Stimulated activated CD8-positive, alpha-beta memory T cell treated with anti-CD3 and anti-CD28 coated beads, Interleukin-15, amount 100 ng/mL, for 24 hours (primary cell): ENCODE measurements at places on chromosomes 12 and 14.

GRCh38 chr14:99202516-99202915 lies 69.5 kb downstream of the BCL11B start:
- no peak for DNase-seq

- no peak for DNase-seq
Measured at GRCh38 chr12:42666671-42667243, 77.2 kb upstream of the PRICKLE1 start.

DNA sequence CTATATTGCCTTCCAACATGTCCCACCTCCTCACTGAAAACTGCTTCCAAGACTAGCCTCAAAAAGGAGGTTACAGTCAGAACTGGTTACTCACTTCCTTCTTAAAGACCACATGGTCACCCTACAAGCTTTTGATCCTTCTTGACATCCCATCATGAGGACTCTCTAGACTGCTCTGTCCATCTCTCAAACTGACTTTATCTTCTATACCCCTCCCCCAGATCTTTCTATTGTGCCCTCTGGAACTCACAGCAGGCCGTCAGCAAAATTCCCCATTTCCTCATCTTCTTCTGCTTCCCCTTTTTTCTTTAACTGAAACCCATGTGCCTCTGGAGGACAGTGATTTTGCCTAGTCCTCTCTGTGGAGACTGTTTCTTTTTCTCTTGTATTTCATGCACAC lies 18.1 kb upstream of the IGF1 start:
- no peak for DNase-seq

- no peak for DNase-seq
Measured at GRCh38 chr14:28097585-28097984, 669.0 kb upstream of the FOXG1 start.

- DNase-seq: no peak
Measured at GRCh38 chr12:129127771-129128170, 274.5 kb downstream of the GLT1D1 start.

DNA sequence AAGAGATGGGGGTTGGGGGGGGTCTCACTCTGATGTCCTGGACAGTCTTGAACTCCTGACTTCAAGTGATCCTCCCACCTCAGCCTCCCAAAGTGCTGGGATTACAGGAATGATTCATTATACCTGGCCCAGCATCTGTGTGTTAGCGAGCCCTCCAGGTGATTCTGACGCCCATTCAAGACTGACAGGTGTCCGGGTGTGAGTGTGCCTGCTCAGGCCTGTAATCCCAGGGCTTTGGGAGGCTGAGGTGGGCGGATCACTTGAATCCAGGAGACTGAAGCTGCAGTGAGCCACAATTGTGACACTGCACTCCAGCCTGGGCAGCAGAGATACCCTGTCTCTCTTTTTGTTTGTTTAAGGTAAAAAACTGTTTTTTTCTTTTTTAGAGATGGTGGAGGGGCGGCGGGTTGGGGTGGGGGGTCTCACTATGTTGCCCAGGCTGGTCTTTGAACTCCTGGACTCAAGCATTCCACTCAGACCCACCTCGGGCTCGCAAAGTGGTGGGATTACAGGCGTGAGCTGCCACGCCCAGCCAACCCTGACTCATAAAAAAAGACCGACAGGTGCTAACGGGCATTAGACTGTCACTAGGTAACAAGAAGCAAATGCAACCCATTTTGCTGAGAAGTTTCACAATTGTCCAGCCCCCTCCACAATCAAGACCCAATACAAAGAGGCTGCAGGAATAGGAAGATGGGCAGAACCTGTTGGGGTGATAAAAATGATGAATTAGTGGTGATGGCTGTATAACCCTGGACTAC lies 4.7 kb downstream of the VSIG10 start:
- no peak for DNase-seq

- DNase-seq: peak; percentile 54
Measured at GRCh38 chr12:110403976-110404682, 621 bp upstream of the ANAPC7 start.

DNA sequence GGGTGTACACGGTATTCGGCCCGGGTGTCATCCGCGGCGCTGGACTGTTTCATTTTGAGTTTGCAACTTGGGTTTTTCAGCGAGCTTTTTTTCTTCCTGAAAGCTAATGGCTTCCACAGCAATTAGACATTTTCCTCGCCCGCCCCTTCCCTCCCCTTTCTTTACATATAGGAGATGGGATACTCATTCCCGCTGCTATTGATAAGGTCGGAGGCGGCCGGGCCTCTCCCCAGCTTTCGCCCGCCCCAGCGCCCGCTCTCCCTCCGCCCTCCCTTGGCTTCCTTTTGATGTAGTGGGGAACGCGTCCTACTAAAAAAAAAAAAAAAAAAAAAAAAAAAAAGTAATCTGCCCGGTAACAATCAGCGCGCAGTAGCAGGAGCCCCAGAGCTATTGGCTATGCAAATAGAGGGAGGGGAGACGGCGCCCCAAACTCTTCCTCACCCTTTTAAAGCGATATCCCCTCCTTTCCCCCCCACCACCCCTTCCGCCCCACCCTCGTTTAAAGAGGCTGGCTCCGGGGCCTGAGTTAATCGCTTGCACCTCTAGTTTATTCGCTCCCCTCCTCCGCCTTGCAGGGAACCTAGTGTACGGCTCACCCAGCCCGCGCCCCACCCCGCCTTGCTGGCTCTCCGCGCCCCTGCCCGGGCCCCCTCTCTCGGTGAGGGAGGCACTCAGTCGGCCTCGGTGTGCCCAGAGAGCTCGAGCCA lies 1.7 kb upstream of the CCND2 start:
- DNase-seq: peak; percentile 64

DNA sequence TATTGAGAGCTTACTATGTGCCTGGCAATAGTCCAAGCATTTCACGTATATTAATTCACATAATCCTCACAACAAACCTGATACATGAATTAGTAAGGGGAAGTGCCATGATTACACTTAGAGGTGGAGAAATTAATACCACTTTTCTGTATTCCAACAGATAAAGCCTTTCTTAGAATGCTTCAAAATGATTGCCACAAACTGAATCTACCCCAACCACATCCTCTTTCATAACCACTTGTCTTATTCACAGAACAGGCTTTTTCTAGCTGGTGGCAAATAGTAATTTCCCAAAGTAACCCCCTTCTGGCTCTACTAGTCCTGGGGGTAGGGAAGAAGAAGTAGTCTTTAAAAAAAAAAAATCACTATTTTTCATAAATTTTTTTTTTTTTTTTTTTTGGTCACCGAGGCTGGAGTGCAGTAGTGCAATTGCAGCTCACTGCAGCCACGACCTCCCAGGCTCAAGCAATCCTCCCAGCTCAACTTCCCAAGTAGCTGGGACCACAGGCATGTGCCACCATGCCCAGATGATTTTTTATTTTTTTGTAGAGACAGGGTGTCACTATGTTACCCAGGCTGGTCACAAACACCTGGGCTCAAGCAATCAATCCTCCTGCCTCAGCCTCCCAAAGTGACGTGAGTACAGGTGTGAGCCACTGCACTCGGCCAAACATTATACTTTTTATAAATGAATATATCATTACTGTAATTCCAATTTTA lies 59.0 kb upstream of the ARID2 start:
- no peak for DNase-seq

- no peak for DNase-seq
Measured at GRCh38 chr14:54453252-54453651, 12.1 kb upstream of the CNIH1 start.

GRCh38 chr12:87784350-87784749 lies 244.9 kb downstream of the C12orf50 start:
- DNase-seq: no peak

GRCh38 chr12:108394196-108394595 lies 55.1 kb upstream of the CMKLR1 start:
- no peak for DNase-seq

GRCh38 chr14:58725226-58725625 lies 87.5 kb downstream of the DACT1 start:
- no peak for DNase-seq

DNA sequence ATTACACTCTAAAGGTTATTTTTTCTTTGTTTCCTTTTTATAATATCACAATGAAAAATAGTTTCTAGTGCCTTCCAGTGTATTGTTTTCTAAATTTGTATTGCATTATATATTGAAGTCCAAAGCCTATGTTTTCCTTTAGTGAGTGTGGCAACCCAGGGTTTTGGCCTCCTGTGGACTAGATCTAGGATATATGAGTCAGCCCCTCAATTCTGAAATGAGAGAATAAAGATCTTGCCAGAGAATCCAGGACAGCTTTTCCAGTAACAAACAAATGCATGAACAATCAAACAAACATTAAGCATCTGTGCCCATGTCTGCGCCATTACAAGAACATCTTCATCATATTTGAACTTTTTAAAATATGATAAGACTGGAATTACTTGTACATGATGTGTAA lies 70.7 kb upstream of the SSTR1 start:
- no peak for DNase-seq

DNA sequence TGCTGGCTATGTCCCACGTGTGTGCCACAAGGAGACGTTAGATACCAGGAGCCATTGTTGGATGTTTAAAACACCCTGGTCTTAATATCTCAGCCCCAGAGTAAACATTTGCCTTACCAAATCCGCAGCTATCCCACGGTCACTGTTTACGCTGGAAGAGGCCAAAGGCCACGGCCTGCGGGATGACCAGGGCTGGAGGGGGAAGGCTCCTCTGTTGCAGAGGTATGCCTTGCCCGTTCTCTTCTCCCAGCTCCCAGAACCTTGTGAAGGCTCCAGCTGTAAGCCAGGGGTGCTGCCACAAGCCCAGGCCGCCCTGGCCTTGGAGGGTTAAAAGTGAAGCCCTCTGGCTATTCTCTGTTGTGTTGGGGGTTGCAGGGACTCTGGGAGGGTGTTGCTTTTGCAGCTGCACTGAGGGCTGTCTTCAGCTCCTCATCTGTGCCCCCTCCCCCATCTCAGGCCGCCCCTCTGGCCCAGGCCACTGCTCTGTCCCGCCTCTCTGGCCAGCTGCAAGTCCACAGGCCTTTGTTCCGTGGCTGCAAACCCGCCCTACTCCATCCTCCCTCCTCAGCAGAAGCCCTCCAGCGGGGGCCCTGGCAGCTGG lies 2.5 kb downstream of the PLEKHG3 start:
- no peak for DNase-seq

GRCh38 chr12:51666696-51667095 lies 75.7 kb downstream of the SCN8A start:
- no peak for DNase-seq

DNA sequence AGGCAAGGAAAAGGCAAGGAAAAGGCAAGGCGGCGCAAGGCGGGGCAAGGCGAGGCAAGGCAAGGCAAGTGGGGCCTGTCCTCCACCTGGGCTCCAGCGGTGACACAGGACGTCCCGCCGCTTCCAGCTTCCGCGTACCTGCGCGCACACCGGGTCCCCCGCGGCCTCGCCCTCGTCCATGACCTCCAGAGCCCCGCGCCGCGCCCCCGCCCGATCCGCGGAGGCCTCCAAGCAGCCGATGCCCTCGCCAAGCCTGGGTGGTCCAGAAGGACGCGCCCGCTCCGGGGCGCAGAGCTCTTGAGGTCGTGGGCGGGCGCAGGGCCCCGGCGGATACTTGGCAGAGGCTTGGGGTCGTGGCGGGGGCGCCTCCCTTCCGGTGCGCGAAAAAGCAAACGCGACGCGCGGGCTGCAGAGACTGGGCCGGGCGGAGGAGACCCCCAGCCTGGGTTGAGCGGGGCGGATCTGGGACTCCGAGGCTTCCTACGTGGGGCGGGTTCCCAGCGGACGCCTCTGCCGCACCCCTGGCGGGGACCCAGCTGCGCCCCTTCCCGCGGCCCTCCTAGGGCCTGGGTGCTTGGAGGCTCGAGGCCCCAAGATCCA lies 60.8 kb upstream of the EIF5 start:
- no peak for DNase-seq

- DNase-seq: no peak
Measured at GRCh38 chr14:37230551-37231194, 32.9 kb downstream of the MIPOL1 start.

GRCh38 chr14:94320243-94320642 lies 2.9 kb downstream of the SERPINA6 start:
- no peak for DNase-seq
